HuH-7 (cell line): ENCODE measurements at places on chromosomes 4 and X.

- no peak for DNase-seq
These were observed 163.2 kb downstream of the PRKX start for GRCh38 chrX:3550160-3550751.

DNA sequence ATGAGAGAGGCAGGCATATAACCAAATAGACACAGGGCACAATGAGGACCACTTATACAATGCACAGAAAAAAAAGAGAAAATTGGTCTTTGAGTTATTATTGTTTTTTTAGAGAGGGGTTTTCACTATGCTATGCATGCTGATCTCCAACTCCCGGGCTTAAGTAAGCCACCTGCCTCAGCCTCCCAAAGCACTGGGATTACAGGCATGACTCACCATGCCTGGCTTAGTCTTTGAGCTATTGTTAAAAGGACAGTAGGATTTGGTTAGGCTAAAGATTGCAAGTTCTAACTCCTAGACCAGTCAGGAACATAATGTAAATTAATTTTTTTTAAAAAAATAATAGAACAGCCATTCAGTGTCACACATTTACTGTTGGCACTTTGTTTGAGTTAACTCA is 340.1 kb downstream of the GPAT3 start:
- DNase-seq, result no peak

DNA sequence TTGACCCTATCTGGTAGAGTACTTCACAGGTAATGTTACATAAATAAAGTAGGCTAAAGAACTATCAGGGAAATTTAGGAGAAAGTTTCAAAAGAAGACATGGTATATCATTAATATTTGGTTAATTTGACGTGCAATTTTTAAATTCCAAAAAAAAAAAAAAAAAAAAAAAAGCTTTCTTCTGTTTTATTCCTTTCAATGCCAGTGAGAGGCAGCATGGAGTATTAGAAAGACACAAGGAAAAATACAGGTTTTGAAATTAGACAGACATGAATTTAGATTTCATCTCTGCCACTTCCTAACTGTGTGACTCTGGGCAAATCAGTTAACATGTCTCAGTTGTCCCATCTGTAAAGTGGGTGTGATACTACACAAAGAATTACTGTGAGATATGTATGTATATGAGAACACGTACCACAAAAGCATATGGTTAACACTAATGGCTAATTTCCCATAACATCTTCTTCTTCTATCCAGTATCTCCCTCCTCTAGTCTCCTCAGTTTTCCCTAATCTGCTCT is 132.5 kb downstream of the GPC3 start:
- no peak for DNase-seq

DNA sequence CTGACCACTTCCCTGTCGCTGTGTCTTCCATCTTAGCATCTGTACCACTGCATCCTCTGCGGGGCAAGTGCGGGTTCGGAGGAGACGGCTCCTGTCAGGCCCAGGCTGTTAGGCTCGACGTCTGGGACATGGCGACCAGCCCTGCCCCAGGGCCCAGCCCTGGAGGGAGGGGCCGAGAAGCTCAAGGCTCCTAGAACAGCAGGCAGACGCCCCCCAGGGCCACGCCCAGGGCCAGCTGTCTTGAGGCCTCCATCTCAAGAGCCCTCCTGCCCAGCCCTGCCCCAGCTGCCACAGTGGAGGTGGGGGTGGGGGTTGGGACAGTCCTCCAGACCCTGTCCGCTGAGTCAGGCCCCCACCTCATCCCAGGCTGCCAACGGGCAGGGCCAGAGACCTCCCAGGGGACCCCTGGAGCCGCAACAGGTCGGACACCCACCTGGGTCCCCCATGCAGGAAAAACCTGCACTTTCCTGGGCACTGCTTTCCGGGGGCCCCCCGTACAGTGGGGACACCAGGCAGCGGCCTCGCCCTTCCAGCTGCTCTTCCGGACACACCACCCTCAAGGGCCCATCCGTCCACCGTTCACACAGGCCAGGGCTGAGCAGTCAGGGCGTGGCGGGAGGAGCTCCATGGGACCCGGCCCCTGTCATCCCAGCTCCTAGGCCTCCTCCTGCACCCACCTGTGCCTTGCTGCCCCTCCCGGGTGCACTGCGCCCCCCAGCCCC is 83.1 kb downstream of the FAM53A start:
- DNase-seq, result no peak

DNA sequence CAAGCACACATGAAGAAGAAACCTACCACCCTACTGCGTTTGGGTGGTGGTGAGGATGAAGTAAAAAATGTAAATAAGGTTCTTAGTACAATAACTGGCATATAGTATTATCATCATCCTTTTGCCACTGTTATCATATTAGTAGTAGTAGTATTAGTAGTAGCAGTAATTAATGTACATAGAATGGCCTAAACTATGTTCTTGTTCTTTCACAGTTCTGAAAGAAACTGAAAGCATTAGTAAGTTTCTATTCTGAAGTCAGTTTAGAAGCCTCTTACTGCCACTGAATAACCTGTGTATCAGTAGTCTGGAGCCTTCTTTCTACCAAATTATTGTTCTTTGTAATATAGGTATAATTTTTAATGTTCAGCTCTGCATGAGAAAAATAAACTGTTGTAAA is 21.0 kb downstream of the COL4A6 start:
- DNase-seq, result no peak

GRCh38 chr4:180281724-180282123 is 1961.5 kb upstream of the TENM3 start:
- DNase-seq, result no peak

GRCh38 chrX:24646745-24647182 is 383 bp downstream of the PCYT1B start:
- no peak for DNase-seq

DNA sequence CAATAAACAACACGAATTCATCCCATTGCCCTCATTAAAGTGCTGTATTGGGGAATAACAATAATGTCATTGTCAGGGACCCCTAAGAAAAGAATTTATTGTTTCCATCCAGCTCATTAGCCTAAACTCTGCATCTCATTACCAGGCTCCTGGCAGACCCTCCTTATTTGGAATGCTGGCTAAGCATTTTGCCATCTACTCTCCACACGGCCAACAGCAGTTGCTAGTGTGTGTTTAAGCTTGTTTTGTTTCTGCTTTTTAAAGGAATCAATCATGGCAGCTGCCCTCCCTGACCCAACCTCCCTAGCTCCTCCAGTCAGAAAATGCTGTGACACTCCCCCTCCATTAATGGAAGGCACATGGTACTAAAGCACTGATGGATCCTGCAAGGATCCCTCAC is 43.5 kb downstream of the GATB start:
- no peak for DNase-seq

GRCh38 chr4:52825460-52826090 is 36.5 kb upstream of the RASL11B start:
- no peak for DNase-seq

DNA sequence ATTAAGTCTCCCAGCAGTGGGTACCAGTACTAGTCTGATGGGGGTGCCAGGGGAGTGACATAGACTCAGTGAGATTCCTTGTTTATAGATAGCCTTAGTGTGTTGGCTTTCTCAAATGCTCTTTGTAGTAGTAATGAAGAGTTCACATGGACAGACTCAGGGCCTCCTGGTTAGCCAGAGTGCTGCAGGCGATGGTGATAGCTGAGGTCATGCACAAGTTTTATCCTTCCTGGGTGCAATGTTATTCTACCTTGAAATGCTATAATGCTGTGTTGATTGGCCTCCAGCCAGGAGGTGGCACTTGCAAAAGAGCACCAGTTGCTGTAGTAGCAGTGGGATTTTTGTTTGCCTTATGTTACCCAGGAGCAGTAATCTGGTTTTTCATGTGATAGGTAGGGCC is 35.5 kb upstream of the ADH4 start:
- no peak for DNase-seq

DNA sequence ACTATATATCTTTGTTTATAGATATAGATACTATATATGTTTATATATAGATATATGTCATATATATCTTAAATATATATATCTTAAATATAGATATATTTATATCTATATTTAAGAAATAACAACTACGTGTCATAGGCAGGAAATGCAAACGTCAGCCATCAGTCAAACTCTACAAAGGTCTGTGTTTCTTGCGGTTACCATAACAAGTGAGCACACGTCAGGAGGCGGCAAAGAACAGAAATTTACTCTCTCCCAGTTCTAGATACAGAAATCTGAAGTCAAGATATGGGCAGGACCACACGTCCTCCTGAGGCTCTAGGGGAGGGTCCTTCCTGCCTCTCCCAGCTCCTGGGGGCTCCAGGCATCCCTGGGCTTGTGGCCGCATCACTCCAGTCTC is 6.5 kb downstream of the PLCXD1 start:
- DNase-seq, result no peak

GRCh38 chr4:157792716-157793115 is 380.1 kb downstream of the GASK1B start:
- no peak for DNase-seq

- DNase-seq, result no peak
These were observed 61.4 kb downstream of the WFS1 start for GRCh38 chr4:6331018-6331417.

DNA sequence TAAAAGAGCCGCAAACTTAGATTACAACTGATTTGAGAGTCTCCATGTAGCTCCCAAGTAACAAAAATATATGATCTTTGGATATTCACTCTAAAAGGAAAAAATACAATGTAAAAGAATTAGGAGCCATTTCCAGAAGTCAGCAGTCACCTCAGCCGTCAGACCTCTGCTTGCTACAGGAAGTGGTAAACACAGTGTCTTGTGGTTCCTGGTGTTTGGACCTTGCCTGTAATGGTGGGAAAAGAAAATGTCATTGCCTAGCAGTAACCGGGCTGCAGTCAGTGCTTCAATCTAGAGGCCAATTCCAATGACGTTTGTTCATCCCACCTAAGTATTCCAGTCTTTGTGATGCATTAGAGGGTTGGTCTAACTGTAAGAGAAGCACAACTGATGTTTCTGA is 28.9 kb upstream of the SMIM31 start:
- DNase-seq, result no peak

DNA sequence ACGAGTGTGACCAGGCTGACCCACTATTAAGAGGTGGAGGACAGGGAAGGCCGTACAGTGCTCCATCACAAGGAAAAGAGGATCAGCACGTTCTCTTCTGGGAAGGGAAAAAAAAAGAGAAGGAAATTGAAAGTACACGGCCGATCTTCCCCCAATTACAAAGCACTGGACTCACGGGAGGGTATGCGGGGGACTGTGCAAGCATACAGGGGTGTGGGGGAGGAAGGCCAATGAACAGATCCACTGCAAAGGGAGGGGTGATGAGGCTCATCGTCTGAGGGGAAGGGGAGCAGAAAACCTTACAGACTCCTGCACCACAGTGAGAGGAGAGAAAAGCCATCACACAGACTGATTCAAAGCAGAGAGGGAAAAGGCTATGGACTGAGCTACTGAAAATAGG is 1.1 kb downstream of the ELK1 start:
- no peak for DNase-seq

- no peak for DNase-seq
These were observed 56.2 kb downstream of the BRCC3 start for GRCh38 chrX:155127465-155127864.

- DNase-seq, result no peak
These were observed 110.1 kb upstream of the MED14 start for GRCh38 chrX:40845331-40845911.

DNA sequence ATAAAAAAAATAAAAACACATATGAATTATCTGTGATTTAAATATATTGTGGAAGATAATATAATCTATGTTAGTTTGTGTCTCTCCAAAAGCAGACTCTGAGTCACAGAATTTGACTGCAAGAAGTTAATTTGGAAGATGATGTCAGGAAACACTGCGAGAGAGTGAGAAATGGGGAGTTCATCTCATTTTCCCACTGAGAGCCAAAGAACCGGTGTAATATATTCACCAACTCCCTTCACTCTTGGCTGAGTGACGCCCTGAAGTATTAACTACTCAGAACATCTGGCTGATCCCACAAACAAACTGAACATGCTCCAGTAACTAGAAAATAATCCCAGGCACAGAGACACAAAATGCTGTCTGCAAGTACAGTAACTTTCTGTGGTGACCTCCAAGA is 345.8 kb upstream of the SPANXN1 start:
- DNase-seq, result no peak
